Non-pigmented ciliary epithelial cell (primary cell): ENCODE measurements at places on chromosomes 12 and 14.

GRCh38 chr14:76168531-76168930, 16.8 kb downstream of the GPATCH2L start:
- DNase-seq: no peak

DNA sequence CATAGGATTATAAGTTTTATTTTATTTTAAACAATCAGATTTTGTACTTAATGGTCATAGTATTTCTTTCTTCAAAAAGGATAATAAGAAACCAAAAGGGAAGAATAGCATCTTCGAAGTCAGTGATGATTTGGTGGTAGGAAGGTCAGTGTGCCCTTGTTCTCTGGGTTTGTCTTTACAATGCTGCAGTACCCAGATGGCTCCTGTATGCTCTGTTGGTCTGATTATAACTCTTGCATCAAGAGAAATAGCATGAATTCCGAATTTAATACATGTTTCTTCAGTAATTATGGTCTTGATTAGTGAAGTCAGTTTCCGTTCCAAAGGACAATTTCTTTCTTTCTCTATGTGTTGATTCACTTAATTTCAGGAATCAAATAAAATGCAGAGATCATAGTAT, 180.2 kb downstream of the TMTC2 start:
- no peak for DNase-seq

- DNase-seq: no peak
Observed at GRCh38 chr12:129807136-129807535, 96.7 kb downstream of the TMEM132D start.

- no peak for DNase-seq
Observed at GRCh38 chr12:83322809-83323208, 636.1 kb downstream of the TMTC2 start.

GRCh38 chr12:89507015-89507824, 17.4 kb downstream of the GALNT4 start:
- DNase-seq: no peak

DNA sequence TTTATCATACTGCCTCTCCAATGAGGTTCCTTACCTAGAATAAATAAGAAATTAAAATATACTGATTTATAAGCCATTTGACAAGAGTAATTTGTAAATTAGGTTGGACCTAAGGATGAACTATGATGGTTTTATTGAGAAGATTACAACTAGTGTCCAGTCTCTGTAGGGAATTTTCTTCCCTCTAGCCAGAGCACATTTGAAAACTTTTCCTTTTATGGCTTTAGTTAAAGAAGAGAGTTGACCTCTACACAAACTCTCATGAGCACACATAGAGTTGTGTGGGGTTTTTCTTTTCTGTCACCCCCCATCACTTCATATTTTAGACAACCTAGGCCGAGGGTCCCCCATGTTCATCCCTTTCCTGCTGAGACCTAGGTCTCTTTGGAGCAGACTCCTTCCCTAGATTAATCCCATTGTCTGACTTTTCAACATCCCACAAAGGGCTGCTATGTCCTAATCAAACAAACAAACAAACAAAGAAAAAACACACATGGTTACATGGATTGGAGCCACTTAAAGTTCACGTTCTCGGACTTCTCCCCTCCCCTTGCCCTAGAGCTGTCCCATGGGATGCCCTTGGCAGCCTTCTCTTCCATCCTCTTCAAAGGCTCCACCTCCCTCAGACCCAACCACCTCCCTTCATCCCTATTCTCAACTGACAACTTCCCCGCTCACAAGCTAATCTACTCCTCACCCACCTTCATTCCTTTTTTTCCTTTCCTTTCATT, 40.7 kb downstream of the GPR135 start:
- no peak for DNase-seq

DNA sequence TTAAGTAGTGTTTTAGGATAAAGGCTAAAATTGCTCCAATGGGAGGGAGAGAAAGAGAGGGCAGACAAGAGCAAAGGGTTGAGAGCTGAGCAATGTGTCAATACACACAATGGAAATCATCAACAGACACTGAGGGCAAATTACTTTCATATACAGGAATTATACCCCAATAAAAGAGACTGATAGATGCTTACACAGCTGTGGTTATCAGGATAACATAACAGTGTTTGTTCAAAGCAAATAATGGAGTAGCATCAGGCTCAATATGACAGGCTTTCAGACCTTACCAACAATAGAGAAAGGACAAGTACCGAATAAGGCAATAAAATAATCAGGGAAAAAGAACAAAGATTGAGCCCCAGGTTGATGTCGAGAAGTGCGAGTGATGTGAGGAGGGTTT, 53.4 kb upstream of the DIO2 start:
- no peak for DNase-seq

- DNase-seq: no peak
Observed at GRCh38 chr14:76538648-76539008, 162.7 kb downstream of the ESRRB start.

- DNase-seq: no peak
Observed at GRCh38 chr14:32078023-32078857, 1.1 kb downstream of the ARHGAP5 start.

- DNase-seq: no peak
Observed at GRCh38 chr12:130989391-130989790, 35.7 kb downstream of the ADGRD1 start.
